A673 (cell line): ENCODE measurements at places on chromosomes 7 and 10. TPM values are rescaled to one million over a fixed set of nuclear protein-coding genes. Genes with fewer than 3 reads are reported as not detected.

DNA sequence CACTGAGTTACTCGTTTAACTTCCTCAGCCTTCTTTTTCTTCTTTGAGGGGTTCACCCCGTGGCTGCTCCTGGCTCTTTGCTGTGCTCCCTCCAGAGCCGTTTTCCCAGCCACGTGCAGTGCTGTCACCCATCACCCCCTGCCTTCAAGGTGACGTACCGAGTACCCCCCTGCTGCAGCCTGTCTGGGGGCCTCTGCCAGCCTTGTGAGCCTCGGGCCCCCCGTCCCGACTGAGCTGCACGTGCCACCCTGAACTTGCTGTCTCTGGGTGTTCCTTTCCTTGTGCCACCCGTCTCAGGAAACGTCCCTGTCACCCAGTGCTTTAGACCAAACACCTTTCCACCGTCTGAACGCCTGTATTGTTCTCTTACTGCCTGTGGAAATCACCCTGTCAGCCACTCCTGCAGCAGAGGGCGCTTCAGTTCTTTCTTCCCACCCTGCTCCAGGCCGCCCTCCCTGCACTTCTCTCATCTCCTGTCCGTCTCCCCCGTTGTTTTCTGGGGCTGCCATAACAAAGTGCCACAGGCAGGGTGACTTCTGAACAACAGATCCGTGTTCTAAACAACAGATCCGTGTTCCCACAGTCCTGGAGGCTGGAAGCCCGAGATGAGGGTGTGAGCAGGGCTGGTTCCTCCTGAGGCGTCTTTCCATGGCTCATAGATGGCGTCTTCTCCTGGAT is 44.6 kb downstream of the WDR37 start:
- peaks cover 10% of the 10 kb centered on the region for H3K36me3 ChIP-seq
- H3K27ac ChIP-seq = no peak overlapping the region
- no peaks in the 10 kb centered on the region for H3K27me3 ChIP-seq
- no peaks in the 10 kb centered on the region for H3K4me1 ChIP-seq
- no peak overlapping the region for H3K4me3 ChIP-seq

DNA sequence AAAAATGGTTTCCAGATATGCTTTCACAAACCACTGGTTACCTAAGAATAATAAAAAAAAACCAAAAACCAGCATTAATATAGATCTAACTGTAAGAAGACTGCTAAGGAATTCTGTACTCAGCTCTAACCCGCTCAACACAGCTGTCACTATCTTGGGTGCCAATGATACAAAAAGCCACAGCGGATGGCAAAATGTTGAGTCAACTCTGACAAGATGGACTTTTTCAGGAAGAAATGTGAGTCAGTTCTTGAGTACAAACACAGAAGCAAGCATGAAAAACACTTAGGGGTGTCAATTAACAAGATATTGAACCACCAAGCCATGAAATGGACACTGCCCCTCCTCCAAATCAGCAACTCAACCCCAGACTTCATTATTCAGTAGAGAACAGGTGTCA is 55.0 kb downstream of the CTTNBP2 start:
- H3K36me3 ChIP-seq = no peaks in the 10 kb centered on the region
- no peak for DNase-seq
- H3K4me3 ChIP-seq = no peak overlapping the region
- H3K27me3 ChIP-seq = no peaks in the 10 kb centered on the region

DNA sequence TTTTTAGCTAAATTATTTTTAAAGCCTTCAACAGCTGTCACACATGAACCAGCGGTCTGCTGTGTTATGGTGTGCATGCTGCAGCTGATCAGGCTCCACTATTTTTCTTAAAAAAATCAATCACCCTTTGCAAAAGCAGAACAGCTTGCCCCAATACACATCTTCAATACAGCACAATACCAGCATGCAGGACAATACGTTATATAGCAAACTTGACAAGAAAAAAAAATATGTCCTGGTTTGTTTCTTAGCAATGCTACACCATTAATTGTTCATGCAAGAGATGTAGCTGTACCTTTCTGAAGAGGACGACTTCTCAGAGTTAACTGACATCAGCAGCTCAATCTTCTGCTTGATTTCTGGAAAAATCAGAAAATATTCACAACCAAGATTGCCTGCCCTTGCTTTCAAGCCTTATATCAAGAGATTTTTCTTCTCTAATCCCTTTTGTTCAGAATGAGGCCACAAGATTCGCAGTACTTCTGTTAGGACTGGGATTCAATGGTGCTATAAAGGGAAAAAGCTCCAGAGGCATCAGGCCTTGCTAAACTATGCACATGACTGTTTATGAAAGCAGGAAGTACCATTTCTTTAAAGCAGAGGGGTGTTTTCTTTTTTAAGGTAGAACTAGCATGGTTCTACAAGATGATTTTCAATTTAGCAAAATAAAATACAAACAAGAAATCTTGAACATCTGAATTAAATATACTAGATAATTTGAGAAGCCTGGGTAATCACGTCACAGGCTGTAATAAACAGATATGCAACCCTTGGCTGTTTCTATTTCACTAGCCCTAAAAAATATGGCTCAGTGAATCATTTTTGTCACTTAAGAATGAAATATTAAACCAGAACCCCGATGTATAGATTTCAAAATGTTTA is 120.0 kb downstream of the SRPK2 start:
- peak overlapping the region; percentile 45 for H3K4me3 ChIP-seq
- H3K27ac ChIP-seq = peak overlapping the region; percentile 74
- H3K27me3 ChIP-seq = no peaks in the 10 kb centered on the region
- peaks cover 28% of the 10 kb centered on the region for H3K4me1 ChIP-seq
- no peaks in the 10 kb centered on the region for H3K36me3 ChIP-seq
- DNase-seq = peak; percentile 57

- peaks cover 61% of the 10 kb centered on the region for H3K36me3 ChIP-seq
- no peak overlapping the region for H3K27ac ChIP-seq
- H3K4me1 ChIP-seq = no peaks in the 10 kb centered on the region
Measured at GRCh38 chr7:155744971-155745683, 67.1 kb downstream of the SHH start.

DNA sequence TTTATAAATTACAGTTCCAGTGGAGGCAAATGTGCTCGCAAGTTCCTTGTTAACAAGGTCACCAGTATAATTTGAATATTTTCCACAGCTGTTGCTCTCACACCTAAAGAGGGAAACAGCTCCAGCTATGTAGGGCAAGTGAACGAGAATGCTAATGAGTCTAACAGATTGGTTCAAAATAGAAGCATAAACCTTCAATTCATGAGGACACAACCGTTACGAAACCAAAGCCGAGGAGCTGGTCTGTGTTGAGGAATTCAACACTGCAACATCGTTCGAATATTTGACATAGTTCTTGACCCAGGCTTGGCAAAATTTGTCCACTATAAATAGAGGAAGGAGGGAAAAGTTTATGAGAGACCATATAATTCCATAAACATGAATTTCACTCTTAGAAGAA is 161.3 kb downstream of the KLF6 start:
- H3K36me3 ChIP-seq = no peaks in the 10 kb centered on the region
- peaks cover 22% of the 10 kb centered on the region for H3K4me1 ChIP-seq
- no peak overlapping the region for H3K27ac ChIP-seq
- DNase-seq = no peak
- H3K4me3 ChIP-seq = no peak overlapping the region

DNA sequence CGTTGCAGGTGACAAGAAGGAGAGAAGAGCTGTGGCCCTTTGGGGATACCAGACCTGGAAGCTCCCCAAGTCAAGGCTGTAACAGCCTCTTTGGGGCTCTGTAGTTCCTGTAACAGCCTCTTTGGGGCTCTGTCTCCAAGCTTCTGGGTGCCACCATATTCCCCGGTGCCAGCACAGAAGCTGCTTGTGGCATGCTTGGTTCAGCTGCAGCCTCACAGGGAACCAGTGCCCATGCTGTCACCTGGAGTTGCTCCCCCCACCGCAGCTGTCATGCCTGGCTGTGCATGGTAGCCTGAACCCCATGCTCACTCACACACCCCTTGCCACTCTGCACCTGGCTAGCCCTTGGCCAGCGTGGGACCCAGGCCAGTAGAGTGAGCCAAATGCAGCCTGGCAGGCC is 109.1 kb downstream of the ELAPOR2 start:
- DNase-seq = no peak
- H3K4me1 ChIP-seq = no peaks in the 10 kb centered on the region
- no peaks in the 10 kb centered on the region for H3K36me3 ChIP-seq
- peaks cover 21% of the 10 kb centered on the region for H3K27me3 ChIP-seq

DNA sequence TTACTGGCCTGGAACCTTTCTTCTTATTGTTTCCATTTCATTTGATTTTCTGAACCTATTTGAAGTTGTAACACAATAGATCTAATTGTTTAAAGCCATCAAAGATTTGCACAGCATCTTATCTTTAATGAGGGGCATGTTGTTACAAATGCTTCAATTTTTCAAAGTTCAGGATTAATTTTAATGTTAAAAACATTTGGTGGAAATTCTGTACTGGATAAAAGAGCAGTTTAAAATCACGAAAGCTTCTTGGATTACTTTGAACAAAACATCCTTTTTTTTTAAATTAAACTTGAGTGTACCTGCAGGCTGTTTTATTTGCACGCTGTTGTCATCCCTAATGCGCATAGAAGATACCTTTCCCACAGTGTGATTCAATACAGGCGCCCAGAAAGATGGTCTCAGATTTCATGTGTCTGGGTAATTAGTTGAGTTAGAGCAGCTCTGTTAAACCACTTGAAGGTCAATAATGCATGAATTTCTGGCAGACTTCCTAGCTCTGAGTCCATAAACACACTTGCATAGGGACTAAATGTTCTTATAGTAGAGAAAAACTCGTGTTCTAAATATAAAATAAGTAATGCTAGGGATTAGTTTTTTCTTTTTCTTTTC is 29.3 kb upstream of the DDX50 start:
- peak overlapping the region; percentile 12 for H3K27ac ChIP-seq
- no peaks in the 10 kb centered on the region for H3K36me3 ChIP-seq
- DNase-seq = peak; percentile 95
- no peak overlapping the region for H3K4me3 ChIP-seq
- H3K4me1 ChIP-seq = peaks cover 20% of the 10 kb centered on the region

GRCh38 chr7:151857412-151857811 is 19.5 kb downstream of the PRKAG2 start:
- no peaks in the 10 kb centered on the region for H3K36me3 ChIP-seq
- H3K4me3 ChIP-seq = no peak overlapping the region
- no peaks in the 10 kb centered on the region for H3K4me1 ChIP-seq
- no peaks in the 10 kb centered on the region for H3K27me3 ChIP-seq
- no peak for DNase-seq

The CYP3A5 gene
- total RNA-seq = 9.1 and 9.9 TPM in 2 replicates

The FAM25C gene
- total RNA-seq = not detected in 2 replicates
